Fibroblast of skin of right quadriceps (primary cell): ENCODE measurements at places on chromosomes 7 and 10.

- no peak for DNase-seq
Measured at GRCh38 chr7:133563251-133563650, 310.4 kb downstream of the EXOC4 start.

GRCh38 chr10:31697271-31698180, 231.1 kb downstream of the ARHGAP12 start:
- DNase-seq, result peak; percentile 72

DNA sequence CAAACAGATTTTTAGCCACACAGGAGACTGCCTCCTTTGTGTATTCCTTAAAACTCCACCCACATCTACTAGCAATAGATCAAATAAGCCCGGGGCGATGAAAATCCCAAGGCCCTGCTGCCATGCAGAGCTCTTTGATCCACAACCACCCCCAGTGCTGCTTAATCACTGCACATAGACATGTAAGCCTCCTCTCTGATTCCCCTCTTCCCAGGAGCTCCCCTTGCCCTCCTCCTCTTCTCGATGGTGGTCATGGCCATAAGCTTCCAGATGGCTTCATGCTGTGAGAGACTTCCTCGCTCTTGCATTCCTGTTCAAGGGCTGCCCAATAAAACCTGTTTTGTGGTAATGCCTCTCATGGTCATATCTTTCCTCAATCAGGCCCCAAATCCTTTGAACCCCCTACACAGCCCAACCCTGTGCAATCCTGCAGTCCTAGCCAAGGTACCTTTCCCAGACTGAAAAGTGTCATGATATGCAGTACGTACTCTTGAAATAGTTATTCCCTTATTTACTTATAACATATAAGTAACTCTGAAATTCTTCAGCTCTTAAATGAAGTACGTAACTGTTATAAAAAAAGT, 158.5 kb downstream of the CACNA2D1 start:
- peak; percentile 75 for DNase-seq

GRCh38 chr10:126931544-126931943, 26.3 kb downstream of the DOCK1 start:
- no peak for DNase-seq

DNA sequence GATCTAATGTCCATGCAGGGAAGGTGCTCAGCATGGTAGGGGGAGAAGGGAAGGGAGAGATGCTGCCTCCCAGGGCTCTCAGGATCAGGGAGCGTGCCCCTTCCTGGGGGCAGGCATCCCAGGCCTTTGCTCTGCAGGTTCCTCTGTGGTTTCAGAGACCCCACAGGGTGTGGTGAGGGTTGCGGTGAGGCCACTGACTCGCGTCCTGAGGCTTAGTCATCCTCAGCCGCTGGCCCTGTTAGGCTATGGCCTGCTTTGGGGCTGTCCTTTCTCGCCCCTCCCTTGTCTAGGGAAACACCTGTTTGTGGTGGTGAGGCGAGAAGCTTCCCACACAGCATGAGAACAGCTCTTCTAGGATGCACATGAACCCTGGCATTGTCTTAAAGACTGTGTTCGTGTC, 558.3 kb upstream of the FOXK1 start:
- DNase-seq, result no peak
